Progenitor cell of endocrine pancreas (in vitro differentiated cells): ENCODE measurements at places on chromosomes 4 and X. TPM values are rescaled to one million over a fixed set of nuclear protein-coding genes. Genes with fewer than 3 reads are reported as not detected.

DNA sequence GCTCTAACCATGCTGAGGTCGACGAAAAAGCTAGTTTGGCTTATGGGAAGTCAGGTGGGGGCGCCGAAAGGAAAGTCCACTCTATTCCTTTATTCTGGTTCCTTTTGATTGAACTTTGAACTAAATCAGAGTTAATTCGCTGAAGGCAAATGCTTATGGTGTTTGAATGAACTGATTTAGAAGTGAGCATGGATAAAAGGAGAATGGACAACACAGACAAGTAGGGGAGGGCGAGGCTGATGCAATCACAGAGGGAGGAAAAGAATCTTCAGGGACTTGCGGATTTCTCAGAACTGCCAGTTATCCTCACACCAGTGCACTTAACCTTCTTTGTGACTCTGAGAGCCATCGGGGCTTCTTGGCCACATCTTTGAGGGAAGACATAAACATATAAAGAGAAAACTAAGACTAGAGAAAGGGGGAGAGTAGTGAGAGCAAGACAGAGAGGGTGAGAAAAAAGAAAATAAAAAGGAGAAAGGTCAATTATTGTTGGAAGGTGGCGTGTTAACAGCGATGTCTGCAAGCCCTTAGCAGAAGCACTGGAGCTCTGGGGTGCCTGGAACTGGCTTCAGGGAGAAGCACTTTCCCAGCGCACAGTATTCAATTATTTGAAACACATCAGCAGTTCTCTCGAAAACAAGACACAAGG, 79.6 kb upstream of the PLAC1 start:
- H3K27ac ChIP-seq = no peak overlapping the region
- no peaks in the 10 kb centered on the region for H3K36me3 ChIP-seq
- H3K4me1 ChIP-seq = peaks cover 1% of the 10 kb centered on the region
- DNase-seq = no peak
- no peak overlapping the region for H3K4me3 ChIP-seq
- H3K27me3 ChIP-seq = no peaks in the 10 kb centered on the region

DNA sequence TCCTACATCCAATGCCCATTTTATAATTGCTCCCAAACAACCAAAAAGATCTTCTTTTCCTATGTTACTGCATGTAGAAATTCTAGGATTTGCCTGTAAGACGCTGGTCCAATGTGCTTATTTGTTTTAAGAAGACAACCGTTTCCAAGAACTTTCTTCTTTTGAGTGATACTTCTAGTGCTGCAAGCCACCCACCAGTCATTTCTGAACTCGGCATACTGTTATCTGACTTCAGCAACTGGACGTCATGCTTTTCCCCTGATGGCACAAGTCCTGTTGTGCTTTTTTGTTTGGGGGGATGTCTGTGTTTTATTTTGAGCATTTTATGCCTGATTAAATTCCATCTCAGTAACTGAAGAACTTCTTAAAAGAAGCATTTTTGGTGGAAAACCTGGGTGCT, 16.0 kb upstream of the RAP1GDS1 start:
- H3K36me3 ChIP-seq = no peaks in the 10 kb centered on the region
- no peak for DNase-seq
- no peak overlapping the region for H3K4me3 ChIP-seq
- H3K27ac ChIP-seq = no peak overlapping the region
- H3K27me3 ChIP-seq = no peaks in the 10 kb centered on the region
- no peaks in the 10 kb centered on the region for H3K4me1 ChIP-seq

DNA sequence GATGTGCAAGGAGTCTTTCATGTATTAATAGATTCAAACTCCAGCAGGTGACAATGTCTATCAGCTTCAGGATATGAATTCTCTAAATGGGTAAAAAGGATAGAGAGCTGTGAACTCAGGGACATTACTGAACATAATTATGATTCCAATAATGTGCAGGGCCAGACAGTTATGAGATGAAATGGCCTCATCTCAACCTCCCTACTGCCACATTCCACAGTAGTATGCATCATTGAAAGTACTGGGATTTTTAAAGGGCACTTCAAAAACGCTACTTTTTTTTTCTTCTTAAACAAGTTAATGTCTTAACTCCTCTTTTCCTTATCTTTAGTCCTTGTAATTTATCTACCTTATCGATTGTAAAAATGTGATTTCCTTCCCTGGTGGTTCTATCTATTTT, 202.0 kb downstream of the APBB2 start:
- H3K4me3 ChIP-seq = no peak overlapping the region
- peaks cover 10% of the 10 kb centered on the region for H3K4me1 ChIP-seq
- peaks cover 4% of the 10 kb centered on the region for H3K36me3 ChIP-seq
- DNase-seq = no peak
- H3K27ac ChIP-seq = no peak overlapping the region
- no peaks in the 10 kb centered on the region for H3K27me3 ChIP-seq

GRCh38 chr4:159010563-159011260, 92.2 kb upstream of the RAPGEF2 start:
- peaks cover 4% of the 10 kb centered on the region for H3K4me1 ChIP-seq
- no peaks in the 10 kb centered on the region for H3K36me3 ChIP-seq
- no peak for DNase-seq
- H3K27me3 ChIP-seq = no peaks in the 10 kb centered on the region
- no peak overlapping the region for H3K27ac ChIP-seq

GRCh38 chr4:70754470-70754869, 32.7 kb downstream of the RUFY3 start:
- no peaks in the 10 kb centered on the region for H3K27me3 ChIP-seq
- H3K36me3 ChIP-seq = no peaks in the 10 kb centered on the region
- H3K4me3 ChIP-seq = no peak overlapping the region
- no peak for DNase-seq

DNA sequence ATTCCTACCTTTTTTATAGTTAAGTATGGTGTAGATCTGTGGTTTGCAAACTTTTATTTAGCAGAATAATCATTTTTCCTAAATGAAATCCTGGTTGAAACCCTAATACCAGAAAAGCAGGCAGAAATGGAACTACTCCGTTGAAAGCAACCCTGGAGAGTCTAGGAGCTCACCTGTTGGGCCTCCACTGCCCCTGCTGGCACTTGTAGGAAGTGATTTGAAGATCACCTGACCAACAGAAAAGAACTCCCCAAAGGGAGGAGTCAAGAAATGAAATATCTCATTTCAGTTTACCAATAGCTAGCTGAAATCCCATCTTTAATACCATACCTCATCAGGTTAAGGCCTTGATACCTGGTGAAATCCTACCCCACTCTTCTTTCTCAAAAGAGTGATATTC, 277.1 kb downstream of the KLHL13 start:
- H3K27me3 ChIP-seq = no peaks in the 10 kb centered on the region
- no peak overlapping the region for H3K4me3 ChIP-seq
- no peaks in the 10 kb centered on the region for H3K4me1 ChIP-seq
- H3K27ac ChIP-seq = no peak overlapping the region
- H3K36me3 ChIP-seq = no peaks in the 10 kb centered on the region

DNA sequence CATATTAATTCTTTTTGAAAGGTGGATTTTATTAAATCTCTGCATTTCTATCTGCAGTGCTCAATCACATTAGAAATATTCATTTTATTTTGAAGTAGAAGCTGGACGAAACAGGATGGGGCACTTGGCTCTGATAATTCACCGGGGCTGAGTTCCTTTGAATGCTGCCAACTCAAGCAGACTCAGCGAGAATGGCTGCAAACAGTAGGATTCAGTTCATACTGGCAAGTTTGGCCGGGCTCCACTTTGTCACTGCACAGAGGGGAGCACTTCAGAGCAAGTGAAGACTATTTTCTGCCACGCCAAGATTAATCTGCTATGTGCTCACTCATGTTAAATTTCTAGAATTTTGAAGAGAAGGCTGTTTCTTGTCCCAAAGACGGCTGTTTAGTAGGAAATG, 30.7 kb upstream of the KLHL8 start:
- no peak for DNase-seq
- H3K36me3 ChIP-seq = no peaks in the 10 kb centered on the region
- no peak overlapping the region for H3K4me3 ChIP-seq
- H3K4me1 ChIP-seq = no peaks in the 10 kb centered on the region

GRCh38 chr4:153576443-153576774, 107.7 kb upstream of the TLR2 start:
- H3K36me3 ChIP-seq = peaks cover 2% of the 10 kb centered on the region
- H3K4me3 ChIP-seq = no peak overlapping the region
- peaks cover 3% of the 10 kb centered on the region for H3K4me1 ChIP-seq
- H3K27me3 ChIP-seq = no peaks in the 10 kb centered on the region

DNA sequence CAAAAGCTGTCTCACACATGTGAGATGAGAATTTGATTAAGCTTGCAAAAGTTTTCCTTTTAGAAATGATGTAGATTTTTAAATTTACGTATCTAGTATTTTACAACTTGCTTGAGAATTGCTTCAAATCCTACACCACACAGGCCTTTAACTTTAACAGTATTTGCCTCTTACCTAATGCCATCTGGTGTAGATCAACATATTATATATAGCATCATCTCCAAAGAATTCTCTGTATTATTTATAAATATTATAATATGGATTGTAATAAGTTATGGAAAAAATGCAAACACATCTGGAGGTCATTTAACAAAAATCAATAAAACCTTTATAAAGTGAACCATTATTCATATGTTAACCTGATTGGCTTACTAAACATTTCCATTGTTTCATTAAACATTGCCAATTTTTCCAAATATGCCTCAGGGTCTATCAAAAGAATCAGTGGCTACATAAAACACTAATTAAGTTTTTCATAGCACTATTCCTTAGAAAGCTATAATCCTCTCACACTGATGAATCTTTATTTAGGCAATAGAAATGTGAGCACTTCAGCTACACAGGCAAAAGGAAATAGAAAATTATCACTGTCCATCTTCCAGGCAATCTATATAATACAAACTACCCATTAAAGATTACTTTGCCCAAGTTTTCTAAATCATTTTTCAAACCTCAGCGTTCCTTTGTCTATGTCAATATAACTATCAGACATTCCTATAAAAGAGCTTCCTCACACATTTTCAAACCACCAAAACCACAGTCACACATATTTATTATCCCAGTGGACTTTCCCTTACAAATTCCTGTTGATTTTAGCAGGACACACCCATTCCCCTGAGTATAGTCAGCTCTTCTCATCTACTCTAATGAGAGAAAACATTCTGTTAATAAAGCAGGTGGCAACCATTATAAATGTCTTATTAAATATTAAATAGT, 83.5 kb upstream of the INTU start:
- H3K27ac ChIP-seq = no peak overlapping the region
- no peaks in the 10 kb centered on the region for H3K4me1 ChIP-seq
- no peaks in the 10 kb centered on the region for H3K27me3 ChIP-seq
- no peaks in the 10 kb centered on the region for H3K36me3 ChIP-seq
- DNase-seq = no peak

GRCh38 chrX:53682885-53683555, 3.5 kb downstream of the HUWE1 start:
- H3K36me3 ChIP-seq = peaks cover 10% of the 10 kb centered on the region
- H3K4me3 ChIP-seq = peak overlapping the region; percentile 88
- peak overlapping the region; percentile 99 for H3K27ac ChIP-seq
- peaks cover 12% of the 10 kb centered on the region for H3K4me1 ChIP-seq
- DNase-seq = no peak

DNA sequence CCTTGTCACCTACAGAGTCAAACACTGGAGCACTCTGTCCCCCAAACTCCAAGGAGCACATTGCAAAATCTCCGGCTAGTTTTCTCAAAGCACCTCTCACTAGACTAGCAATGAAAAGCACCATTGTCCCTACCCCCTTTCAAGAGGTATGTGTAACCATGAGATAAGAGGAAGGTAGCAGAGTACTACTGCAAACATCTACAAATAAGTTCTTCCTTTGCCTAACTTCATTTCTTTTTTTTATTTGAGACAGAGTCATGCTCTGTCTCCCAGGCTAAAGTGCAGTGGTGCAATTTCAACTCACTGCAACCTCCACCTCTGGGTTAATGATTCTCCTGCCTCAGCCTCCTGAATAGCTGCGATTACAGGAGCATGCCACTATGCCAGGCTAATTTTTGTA, 17.7 kb downstream of the PPP4R3C start:
- no peak for DNase-seq
- no peaks in the 10 kb centered on the region for H3K27me3 ChIP-seq
- no peak overlapping the region for H3K4me3 ChIP-seq
- no peaks in the 10 kb centered on the region for H3K36me3 ChIP-seq
- H3K27ac ChIP-seq = peak overlapping the region; percentile 54

DNA sequence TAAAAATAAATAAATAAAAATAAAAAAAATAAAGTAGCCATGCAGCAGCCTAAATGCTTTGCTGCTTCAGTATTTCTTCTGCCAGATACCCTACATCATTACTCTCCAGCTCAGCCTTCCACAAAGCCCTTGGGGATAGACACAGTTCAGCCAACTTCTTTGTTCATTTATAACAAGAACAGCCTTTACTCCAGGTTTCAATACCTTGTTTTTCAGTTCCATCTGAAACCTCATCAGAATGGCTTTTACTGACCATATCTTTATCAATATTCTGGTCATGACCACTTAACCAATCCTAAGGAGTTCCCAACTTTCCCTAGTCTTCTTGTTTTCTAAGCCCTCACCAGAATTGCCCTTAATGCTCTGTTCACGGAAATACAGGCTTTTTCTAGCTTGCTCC, 128.3 kb upstream of the MED14 start:
- no peaks in the 10 kb centered on the region for H3K27me3 ChIP-seq
- H3K36me3 ChIP-seq = peaks cover 3% of the 10 kb centered on the region
- no peak overlapping the region for H3K27ac ChIP-seq
- no peak overlapping the region for H3K4me3 ChIP-seq
- no peak for DNase-seq
- no peaks in the 10 kb centered on the region for H3K4me1 ChIP-seq

DNA sequence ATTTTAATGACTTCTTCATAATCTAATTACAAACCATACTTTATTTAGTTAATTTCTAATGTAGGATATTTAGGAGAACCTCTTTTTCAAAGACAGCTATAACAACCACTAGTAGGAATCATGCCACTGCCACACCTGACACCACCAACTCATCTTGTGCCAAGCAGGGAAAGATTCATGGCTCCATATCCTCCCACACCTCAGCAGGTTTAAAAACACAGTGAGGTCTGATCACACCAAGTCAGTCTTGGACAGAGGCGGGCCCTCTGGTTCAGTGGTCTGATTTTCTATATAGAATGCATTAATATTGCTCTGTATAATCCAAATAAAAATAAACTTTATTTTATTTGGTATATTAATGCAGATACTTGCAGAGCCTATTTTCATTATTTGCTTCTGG, 227.7 kb upstream of the TTC29 start:
- H3K27me3 ChIP-seq = no peaks in the 10 kb centered on the region
- no peak for DNase-seq
- H3K36me3 ChIP-seq = no peaks in the 10 kb centered on the region
- H3K27ac ChIP-seq = no peak overlapping the region
- H3K4me3 ChIP-seq = no peak overlapping the region
- H3K4me1 ChIP-seq = peaks cover 2% of the 10 kb centered on the region

DNA sequence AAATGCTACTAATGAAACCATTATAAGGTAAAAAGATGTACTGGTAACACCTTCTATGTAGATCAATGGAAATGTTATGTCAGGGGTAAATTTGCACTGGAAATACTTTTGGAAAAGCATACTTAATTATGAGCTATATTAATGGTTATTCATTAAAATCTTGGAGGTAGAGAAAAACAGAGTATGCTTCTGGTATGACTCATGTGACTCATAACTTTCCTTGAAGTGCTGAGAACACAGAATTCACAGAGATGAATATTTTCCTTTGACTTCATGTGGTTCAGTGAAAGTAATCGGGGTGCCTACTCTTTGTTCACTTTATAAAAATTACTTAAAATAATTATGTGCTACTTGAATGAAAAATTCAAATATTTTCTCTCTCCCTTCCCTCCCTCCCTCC, 254.2 kb downstream of the KCTD8 start:
- peaks cover 2% of the 10 kb centered on the region for H3K36me3 ChIP-seq
- no peak overlapping the region for H3K27ac ChIP-seq
- H3K4me3 ChIP-seq = no peak overlapping the region
- no peaks in the 10 kb centered on the region for H3K27me3 ChIP-seq
- H3K4me1 ChIP-seq = no peaks in the 10 kb centered on the region
- DNase-seq = no peak

NLGN3 gene
- 5.9 and 7.8 TPM in 2 replicates for total RNA-seq

ATP11C gene
- total RNA-seq = 36.5 and 38.3 TPM in 2 replicates

UGT2B15 gene
- total RNA-seq = 0.22 and 0.57 TPM in 2 replicates
